ENCODE measurements at places on chromosomes 12 and 14. TPM values are rescaled to one million over a fixed set of nuclear protein-coding genes. Genes with fewer than 3 reads are reported as not detected.

DNA sequence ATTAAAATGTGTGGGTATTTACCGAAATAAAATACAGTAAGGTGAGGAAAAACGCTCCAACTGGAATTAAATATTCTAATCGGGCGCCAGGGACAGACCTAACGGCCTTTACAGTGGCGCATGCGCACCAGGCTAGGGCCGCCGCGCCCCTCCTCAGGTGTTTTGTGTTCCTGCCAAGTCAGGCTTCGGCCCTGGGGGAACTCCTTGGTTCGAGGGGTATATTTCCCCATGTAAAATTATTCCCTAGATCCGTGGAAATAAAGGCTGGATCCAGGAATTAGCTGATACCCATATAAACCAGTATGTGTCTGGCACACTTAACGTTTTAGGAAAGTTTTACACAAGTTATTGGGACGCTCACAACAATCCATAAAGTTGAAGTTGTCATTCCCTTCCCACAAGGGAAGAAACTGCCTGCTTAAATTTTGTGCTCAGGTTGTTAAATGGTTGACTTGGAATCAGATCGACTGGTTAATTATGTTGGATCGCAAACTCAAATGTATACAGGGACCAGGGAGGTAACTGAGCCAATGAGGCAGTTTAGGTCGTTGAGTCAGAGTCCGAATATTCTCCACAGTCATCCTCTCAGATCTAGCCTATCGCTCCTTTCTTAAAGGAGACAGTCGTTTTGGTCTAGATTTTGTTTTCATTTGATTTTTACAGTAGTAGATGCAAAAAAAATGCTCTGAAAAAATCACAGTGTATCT is 621 bp upstream of the ANAPC7 start:
- DNase-seq = peak; percentile 80

GPRC5D gene
- total RNA-seq = 0.39 TPM

NUAK1 gene
- total RNA-seq = 37.7 TPM

DNA sequence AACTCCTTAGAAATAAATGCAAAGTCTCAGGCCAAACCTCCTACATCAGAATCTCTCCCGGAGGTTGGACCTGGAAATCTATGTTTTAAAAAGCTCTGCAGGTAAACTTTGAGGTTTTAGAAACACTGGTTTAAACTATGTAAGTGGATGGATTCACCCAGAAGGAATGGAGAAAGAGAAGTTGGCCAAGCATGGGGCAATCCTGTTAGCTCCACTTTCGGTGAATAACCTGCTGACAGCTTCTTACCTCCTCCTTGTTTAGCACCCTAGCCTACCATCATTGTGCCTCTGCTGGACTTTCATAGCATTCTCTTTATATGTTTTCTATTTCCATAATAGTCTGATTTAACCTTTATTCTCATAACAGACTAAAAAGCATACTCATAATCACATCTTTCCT is 3.0 kb upstream of the ARHGDIB start:
- DNase-seq = no peak

- no peak for DNase-seq
These were observed 72.0 kb downstream of the BMP4 start for GRCh38 chr14:53884601-53885000.

IAPP gene
- total RNA-seq = not detected

KIF26A gene
- 4.6 TPM for total RNA-seq

DNA sequence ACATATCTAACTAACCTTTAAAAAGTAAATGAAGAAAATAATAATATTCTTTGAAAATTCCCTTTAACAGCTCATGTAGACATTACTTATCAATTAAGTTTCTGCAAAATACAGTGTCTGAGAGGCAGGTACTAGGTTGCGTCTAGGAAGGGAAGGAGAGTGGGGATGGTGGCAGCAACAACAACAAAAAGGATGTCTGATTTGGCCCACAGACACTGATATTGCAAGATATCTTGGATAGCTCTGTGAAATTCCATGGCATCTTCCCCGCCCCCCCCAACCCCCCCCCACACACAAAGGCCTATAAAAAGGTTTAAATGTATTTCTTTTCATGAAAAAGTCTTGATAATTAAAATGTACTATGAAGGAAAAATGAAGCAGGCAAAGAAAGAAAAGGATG is 41.6 kb upstream of the AP4S1 start:
- DNase-seq = no peak

DNA sequence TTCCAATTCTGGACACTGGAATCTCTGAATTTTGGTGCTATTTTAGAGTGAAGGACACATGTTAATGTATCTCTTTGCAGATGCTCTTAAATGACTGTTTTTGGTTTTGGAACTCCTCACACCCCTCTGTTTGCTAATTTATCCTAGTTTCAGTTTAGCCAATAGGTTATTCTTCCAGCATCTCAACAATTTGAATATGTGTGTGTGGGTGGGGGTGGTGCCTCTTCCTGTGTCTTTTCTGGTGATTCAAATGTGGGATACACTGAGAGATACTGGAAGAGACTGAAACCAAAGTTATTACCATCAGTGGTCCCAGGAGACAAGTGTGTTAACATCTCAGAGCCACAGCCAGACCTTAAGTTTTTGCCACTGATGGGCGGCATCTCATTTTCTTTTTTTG is 1317.4 kb upstream of the TMEM132C start:
- DNase-seq = no peak

GRCh38 chr14:72758420-72758819 is 135.5 kb downstream of the DPF3 start:
- no peak for DNase-seq

DNA sequence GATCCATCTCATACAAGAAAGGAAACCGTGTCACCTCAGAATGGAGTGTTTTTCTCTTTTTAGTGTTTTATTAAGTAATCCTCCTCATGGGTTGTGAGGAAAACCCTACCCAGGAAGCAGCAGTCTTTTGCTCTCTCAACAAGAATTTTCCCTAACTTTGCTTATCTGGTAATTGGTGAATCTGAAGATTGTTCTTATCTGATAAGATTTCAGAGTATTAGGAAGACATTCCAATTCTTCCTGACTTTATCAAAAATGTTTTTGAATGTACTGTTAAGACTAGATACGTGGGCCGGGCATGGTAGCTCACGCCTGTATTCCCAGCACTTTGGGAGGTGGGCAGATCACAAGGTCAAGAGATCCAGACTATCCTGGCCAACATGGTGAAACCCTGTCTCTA is 86.0 kb downstream of the PHLDA1 start:
- DNase-seq = no peak

ADAM21 gene
- total RNA-seq = 0.24 TPM

DNA sequence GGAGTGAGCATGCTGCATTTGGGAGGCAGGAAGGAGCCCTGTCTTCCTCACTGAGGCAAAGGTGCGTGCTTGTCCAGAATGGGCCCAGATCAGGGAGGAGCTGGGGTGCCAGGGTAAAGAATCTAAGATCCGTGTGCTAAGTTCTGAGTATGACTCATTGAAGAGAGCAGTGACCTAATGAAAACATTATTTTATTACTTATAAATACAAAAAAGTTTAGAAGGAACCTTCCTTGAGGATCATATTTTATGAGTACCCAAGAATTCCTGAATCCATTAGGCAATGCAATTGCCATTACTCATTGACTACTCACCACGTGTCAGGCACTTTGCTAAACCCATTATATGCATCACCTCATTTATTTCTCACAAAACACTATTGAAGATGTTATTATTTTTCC is 264.7 kb downstream of the EGLN3 start:
- DNase-seq = no peak

DNA sequence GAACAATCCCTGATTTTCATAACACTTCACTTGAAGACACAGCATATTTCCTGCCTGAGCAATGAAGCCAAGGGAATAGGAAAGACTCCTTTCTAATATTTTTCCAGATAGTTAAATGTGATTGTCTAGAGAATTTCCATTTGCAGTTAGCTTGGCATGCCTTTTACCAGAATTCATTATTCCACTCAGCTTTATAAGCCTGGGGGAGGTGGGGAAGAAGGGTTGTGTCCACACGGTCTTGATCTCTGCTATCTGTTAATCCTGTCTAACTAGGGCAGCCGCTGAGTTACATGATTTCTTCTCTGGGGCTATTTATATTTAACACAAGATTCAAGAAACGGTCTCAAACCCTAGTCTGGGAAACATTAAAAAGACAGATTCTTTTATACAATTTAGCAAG is 146.6 kb upstream of the FSCB start:
- DNase-seq = no peak

KCNH3 gene
- 0.10 TPM for total RNA-seq

DNA sequence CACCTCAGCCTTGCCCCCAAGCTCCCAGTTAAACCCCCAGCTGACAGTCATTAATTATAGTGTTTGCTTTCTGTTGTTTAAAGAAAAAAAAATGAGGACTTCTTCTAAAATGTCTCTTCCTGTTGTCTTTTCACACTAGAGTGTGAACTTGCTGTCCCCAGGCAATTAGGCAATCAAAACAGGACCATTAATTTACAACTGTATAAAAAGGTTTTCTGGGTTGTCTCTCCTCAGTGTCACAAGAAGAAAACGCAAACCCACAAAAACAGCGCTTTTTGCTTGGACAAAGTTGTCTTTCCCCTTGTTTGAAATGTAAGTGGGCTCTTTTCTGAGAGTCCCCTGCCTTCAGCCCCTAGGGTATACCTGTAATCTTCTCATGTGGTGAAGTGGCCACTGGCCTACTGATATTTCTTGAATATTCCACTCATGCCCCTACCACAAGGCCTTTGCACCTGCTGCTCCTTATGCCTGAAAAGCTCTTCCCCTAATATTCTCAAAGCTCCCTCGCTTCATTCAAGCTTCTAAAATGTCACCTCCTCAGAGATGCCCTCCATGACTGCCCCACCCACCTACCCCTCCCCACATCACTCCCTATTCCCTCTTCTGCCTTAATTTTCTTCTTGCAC is 158.9 kb upstream of the PWP1 start:
- DNase-seq = no peak

RFX4 gene
- total RNA-seq = not detected

DNA sequence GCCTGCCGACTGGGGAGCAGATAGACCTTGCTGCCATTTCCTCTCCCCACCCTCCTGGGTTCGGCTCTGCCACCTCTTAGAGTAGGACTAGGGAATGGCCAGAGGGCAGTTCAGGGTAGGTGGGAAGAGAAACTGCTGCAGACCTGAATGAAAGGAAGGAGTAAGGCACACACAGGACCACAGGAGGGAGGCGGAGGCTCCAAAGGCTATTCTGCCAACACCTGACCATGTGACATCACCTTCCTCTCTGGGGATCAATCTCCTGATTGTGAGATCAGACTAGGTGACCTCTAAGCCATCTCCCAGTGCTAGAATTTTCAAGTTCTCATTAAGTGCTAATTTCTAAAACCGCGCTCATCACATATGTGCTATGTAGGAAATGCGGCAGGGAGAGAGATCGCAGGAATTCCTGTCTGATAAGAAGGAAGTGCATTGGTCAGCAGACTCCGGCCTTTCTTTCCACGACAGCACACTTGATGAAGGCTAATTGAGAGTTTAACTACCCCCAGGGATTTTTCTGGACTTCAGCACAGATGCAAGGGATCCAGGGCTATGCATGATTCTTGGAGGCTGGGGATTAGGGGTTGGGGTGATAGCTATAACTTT is 11.5 kb upstream of the TSPAN11 start:
- no peak for DNase-seq

DNA sequence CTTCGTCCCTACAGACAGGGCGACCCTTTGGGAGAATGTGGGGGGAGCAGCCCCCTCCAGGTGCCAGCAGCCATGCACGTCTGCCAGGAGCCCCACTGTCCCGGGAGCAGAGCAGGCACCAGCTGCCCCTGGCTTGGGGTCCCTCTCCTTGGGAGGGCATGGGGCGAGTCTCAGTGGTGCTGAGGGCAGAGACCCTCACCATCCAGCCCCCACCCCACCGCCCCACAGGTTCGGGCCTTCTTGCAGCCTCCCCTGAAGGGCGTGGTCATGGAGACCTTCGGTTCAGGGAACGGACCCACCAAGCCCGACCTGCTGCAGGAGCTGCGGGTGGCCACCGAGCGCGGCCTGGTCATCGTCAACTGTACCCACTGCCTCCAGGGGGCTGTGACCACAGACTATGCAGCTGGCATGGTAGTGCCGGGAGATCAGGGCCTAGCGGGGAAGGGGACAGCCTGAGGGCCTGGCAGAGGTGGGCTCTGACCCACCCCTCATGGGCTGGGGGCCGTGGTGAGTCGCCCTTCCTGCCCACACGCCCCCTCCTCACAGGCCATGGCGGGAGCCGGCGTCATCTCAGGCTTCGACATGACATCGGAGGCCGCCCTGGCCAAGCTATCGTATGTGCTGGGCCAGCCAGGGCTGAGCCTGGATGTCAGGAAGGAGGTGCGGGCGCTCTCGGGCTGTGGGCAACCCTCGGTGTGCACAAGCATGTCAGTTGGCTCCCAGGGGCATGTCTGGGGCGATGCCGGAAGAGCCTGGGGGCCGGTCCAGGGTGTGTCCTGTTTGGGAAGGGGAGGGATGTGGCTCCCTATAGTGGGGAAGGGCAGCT is 18.8 kb downstream of the ASPG start:
- DNase-seq = peak; percentile 34

GRCh38 chr14:77004711-77005460 is 23.6 kb downstream of the IRF2BPL start:
- DNase-seq = no peak

DHRS4L2 gene
- total RNA-seq = 17.5 TPM

DNA sequence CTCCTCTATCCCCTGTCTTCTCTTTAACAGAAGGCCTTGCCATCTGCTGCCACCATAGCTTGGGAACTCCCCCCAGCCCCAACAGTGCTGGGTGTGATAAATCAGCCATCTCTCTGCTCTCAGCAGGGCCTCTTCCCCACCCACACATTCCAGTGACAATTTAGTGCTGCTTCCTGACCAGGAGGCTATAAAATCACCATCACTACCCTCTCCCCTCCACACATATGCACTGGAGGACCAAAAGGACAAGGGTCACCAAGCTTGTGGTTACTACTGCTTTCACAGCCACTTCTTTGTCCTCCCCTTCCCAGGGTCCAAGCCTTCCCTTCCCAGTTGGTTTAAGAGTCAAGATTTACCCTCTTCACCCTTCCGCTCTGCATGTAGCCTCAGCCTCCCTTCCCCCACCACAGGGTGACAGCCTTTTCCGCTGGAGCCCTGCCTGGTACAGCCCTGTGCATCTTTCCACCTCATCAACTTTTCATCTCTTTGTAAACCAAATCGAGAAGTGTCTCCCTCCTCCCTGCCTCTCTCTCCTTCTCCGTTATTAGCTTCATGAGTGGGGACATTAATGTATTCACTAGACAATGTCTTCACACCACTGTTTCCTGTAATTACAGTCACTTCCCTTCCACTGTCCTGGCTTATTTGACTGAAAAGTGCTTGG is 9.4 kb downstream of the PSMB5 start:
- no peak for DNase-seq

DNA sequence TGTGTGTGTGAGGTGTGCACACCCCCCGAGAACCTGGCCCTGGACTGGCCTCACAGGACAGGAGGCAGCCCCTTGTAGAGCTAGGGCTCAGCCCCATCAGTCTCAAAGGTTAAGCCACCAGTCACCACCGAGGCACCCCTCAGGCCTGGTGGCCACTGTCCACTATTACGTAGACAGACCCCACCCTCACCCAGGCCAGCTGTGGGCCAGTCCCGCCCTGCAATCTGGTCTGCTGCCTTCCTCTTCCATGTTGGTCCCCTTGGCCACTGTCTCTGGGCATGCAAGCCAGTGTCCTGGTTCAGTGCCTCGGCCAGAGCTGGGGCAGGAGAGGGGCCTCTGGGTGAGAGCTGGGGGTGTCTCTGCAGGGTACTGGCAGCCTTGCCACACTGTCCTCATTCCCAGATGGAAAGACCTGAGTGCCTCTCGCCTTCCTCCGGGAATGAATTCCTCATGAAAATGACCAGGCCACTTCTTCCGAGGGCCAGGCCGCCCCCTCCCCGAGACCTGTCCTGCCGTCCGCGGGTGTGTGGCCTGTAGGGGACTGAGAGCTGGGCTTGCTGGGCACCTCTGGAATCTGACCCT is 897 bp upstream of the TEX22 start:
- peak; percentile 55 for DNase-seq

PLEKHD1 gene
- total RNA-seq = 0.30 TPM

Measured in aorta (tissue), 5 donors.